ENCODE measurements at places on chromosomes 7 and 10. TPM values are rescaled to one million over a fixed set of nuclear protein-coding genes. Genes with fewer than 3 reads are reported as not detected.
A peak's percentile ranks its signal among the peaks of the same experiment; 100 is the strongest.

Gene C7orf33
- not detected for total RNA-seq

Gene GET4
- total RNA-seq: 31.6 TPM

Gene LIPK
- total RNA-seq: not detected

Gene STAMBPL1
- 9.9 TPM for total RNA-seq

Gene SEPTIN14
- not detected for total RNA-seq

DNA sequence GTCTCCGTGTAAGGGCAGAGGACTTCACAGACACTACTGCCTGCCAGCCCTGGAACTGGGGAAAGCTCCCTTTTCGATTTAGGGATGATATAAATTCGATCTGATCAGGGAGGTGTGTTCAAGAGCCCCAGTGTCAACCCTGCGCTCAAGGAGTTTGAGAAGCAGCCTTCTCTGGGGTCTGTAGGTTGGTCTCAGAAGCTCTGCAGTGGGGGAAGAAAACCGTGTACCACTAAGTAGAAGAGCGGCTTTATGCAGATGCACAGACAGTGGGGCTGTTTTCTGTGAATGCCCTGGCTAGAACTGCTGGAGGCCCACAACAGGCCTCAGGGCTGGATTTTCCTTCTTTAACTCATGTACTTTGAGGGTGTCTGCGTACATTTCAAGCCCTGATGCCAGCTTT is 6.3 kb upstream of the TBX20 start:
- DNase-seq: no peak

GRCh38 chr7:7651479-7651878 is 10.9 kb downstream of the UMAD1 start:
- no peak for DNase-seq

DNA sequence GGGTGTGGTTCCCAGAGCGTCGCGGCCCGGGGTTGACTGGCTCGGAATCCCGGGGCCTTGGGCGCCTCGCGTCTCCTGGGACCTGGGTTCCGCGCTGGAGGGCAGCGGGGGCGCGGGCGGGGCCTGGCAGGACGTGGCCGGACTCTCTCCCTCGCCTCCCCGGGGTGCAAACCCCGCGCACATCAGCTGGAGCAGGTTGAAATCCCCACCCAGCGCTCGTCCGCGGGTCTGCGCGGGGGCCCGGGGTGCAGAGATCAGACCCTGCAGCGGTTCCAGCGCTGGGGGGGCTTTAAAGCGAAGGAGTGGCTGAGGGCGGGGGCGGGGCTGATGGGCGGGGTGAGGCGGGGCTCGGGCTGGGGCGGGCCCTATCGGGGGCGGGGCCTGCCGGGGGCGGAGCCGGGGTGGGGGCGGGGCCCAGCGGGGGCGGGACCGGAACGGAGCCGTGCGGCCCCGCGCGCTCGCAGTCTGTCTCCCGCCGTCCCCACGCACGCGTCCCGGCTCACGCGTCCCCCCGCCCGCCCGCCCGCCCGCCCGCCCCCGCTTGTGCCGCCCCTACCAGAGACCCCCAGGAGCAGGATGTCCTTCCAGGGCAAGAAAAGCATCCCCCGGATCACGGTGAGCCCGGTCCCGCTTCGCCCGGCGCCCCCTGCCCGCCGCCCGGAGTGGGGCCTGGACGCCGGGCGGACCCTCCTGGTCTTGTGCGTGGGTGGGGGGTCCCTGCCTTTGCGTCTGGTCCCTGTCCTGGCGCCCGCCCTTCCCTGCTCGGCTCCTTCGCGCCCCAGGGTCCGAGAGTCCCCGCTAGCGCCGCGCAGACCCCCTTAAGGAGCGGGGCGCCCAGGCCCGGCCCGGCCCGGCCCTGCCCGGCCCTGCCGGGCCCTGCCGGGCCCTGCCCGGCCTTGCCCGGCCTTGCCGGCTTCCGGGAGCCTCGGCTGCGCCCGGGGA is at the start of gene DPYSL4:
DPYSL4 (plus strand) TSS at position 461 of the 942 bp plus-strand sequence; CDS start at position 577, 116 bp downstream.
- no peak for DNase-seq

DNA sequence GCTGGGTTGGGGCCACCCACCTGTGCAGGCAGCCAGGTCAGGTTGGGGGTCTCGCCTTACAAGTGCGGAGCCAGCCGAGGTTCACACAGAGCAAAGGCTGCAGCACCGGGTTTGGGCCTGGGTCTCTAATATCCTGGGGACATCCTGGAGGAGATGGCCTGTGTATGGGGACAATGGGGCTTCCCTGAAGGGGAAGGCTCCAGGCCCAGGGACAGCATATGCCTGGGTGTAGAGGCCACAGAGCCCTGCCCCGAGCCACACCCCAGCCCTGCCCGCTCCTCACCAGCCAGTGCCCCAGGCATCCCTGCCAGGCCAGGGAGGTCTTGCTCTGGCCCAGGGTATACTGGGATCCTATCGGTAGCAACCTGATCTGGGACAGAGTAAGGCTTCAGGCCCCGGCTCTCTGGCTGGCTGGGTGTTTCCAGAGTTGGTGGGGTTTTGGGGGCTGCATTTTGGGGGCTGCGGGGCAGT is 9.1 kb downstream of the TTYH3 start:
- DNase-seq: no peak

- no peak for DNase-seq
These were observed 7.8 kb downstream of the LIPM start for GRCh38 chr10:88810196-88810961.

DNA sequence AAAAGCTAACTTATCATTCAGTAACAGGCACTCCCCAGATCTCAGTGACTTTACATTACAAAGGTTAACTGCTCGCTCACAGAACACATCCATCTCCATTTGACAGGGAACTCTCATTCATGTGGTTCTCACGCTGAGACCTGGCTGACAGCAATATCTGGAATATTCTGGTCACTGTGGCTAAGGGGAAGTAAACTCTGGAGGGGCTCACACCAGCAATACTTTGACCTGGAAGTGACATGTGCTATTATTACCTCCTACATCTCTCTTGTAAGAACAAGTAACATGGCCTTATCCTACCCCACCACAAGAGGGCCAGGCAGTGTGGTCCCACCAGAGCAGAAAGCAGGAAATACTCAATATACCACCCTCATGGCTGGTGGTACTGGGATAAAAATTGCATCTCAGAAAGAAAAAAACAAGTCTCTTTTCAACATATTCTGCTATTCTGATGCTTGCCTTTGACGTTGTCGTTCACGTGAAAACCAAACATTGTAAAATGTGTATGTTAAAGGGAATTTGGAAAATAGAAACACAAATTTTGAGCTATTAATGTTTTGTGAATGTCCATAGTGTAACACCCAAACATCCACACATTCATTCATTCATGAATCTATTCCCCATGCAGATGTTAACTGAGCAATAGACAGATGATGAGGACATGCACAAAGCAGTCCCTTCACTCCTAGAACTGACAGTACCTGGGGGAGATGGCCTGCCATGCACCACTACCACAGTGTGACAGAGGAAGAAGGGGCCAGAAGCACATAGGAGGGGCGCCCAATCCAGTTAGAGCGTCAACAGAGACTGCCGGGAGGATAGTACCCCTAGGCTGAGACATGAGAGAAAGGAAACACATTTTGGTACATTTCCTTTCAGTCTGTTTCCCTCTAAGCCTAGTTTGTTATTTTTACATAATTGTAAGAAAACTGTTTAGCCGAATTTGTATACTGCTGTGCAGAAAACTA is 166.0 kb upstream of the SP4 start:
- no peak for DNase-seq

DNA sequence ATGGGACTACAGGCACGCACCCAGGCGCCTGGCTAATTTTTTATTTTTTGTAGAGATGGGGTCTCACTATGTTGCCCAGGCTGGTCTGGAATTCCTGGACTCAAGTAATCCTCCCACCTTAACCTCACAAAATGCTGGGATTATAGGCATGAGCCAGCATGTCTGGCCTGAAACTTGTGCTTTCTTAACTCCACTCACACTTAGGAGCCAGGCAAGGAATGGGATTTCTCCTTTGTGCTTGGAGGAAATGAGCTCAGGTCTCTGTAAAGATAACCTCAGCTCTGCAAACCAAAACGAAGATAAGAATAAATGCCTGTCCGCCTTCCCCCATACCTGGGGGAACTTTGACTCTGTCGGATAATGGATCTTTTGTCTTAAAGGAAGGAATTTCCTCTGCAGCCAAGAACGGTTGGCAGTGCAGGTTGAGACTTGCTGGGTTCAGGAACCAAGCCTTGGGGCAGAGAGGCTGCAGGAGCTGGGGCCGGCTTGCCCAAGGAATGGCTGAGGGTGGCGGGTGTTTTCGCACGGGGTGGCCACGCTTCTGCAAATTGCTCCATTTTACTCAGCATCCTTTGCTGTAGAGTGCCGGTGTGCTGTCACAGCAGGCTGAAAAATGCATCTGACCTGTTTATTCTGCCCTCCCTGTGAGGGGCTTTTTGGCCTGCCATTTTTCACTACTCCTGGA is 174.2 kb downstream of the KIAA1217 start:
- DNase-seq: no peak

DNA sequence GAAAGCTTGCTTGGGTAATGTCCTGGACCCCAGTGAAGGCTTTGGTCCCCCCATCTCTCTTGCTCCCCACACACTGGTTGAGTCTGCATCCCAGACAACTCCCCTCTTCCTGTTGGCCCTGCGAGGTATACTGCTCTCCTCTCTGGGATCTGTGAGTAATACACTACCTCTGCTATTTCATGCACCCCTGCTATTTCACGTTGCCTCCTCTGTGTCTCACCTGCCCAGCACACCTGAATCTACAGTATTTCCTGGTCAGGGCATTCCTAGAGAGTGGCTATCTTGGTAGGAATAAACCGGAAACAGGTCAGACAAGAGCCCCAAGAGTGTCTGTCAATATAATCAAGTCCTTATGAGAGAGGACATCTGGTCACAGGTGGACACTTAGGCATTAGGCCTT is 114.3 kb upstream of the ODAD2 start:
- no peak for DNase-seq

DNA sequence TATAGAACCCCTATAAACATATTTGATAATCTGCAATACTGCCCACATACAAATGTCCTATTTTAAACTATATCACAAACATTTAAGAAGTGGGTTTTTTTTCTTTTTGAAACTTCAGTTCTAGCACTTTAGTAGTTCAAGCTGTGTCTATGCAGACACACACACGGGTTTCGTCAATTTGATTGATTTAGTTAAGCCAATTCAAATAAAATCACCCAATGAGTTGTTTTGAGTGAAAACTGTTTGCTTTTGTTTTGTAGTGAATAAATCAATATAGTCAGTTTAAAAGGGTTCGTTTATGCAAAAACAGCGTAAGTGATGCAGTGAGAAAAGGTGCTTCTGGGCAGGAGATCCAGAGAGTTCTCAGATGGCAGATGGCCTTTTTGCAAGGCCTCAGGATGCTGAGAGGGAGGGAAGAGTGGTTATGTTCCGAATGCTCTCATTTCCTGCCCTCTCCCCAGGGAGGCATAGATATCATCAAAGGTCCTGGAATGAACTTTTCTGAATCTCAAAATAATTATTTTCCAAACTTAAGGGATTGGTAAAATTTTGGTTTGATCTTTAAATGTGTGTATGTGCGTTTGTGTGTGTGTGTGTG is 102.7 kb downstream of the AGMO start:
- no peak for DNase-seq

- no peak for DNase-seq
These were observed 6.9 kb upstream of the ORAI2 start for GRCh38 chr7:102426268-102427018.

GRCh38 chr10:13268841-13269240 is 31.0 kb downstream of the PHYH start:
- peak; percentile 61 for DNase-seq

- DNase-seq: peak; percentile 75
These were observed 10.8 kb upstream of the HOXA2 start for GRCh38 chr7:27112955-27113949.

- DNase-seq: peak; percentile 38
These were observed 232.6 kb upstream of the AUTS2 start for GRCh38 chr7:69365651-69366192.
